ENCODE measurements at places on chromosomes 4 and X.

DNA sequence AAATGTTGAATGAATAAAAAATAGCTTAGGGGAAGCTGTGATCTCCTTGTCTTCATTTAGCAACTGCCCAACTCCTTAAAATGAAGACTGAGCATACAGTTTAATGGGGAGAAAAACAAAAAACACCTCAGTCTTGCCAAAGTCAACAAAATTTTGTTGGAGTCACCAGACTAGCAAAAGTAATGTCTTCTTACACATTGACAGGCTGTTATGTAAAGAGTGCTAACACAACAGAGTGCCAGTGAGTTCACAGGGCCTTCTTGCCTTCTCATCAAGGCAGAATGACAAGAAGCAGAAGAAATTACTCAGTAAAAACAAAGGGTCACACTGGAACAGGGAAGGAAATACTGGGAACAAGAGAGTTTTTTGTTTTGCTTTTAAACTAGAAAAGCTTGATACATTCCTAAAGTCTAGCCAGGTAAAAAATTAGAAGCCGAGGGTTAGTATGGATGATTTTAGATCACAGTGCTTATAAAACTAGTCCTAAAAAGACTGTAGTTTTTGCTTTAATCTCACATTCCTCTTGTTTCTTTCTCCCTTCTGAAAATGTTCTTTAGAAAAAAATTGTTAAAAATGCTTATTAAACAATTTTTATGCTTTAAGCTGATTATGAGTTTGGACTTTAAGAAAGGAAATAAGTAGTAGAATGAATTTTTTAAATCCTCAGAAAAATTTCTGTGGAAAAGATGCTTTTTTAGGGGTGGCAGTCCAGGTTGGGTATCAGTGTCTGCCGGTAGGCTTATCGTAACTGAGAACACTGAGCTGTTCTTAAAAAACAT, 38.7 kb upstream of the FRAS1 start:
- DNase-seq, result no peak

DNA sequence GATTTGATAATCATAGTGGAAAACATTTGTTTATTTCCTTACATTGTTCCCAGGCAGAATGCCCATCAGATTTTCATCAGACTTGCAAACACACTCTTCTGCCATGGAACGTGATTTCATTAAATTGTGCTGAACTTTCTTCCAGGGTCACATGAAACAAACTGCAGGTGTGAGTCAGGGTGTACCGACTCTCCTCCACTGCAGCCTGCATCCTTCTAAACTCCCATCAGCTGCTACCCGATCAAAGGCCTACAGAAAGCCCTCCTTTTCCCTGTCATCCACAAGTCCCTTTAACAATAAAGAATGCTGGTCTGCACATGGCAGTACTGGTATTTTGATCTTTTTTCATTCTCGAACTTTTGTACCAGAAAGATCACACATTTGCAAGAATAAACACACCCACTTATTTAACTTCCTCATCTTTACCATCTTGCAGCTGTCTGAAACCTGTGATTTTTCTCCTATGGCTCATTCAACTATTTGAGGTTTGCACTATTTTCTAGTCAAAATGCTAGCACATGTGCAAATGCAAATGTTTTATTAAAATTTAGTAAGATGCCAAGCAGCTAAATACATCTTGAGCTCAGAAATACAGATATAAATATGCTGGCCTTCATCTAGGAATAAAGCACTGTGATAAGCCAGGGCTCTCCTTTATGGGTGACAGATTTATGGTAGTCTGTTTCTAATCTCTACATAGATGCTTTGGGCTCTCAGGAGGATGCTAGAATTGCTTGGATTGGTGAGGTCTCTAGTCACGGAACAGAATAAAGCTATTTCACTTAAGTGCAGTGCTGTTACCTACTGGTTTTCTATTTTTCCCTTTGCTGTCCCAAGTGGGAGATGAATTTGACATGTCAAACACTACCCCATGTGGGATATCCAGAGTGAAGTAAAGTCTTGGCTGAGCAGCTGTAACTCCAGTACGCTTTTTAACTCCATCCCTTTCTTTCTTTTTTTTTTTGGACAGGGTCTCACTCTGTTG, 25.8 kb upstream of the ARHGAP24 start:
- no peak for DNase-seq

DNA sequence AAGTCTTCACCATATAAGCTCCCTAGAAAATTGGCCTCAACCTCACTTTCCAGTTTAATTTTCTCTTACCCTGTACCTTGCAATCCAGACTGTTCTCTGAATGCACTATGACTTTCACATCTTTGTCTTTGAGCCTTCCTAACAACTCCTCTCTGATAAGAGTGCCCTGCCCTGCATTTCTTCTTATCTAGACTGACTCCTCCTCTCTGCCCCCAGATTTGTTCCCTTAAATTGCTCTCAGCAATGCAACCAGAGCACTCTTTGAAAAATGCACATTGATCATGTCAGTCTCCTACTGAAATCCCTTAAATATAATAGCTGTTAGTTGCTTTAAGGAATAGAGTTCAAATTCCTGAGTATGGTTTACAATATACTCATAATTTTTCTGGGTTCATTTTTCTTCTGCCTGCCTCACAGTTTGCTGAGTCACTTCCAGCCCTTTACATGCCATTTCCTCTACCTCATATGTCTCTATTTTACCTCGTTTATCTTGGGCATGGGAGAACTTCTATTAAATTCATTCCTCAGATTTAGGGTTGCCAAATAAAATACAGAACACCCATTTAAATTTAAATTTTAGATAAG, 582.7 kb upstream of the AADAT start:
- no peak for DNase-seq

- no peak for DNase-seq
Observed at GRCh38 chr4:97819294-97819693, 324.0 kb downstream of the STPG2 start.
